CD4-positive, alpha-beta T cell treated with Interleukin-15 for 1 hour (primary cell): ENCODE measurements at places on chromosomes 16 and 17.
A peak's percentile ranks its signal among the peaks of the same experiment; 100 is the strongest.

DNA sequence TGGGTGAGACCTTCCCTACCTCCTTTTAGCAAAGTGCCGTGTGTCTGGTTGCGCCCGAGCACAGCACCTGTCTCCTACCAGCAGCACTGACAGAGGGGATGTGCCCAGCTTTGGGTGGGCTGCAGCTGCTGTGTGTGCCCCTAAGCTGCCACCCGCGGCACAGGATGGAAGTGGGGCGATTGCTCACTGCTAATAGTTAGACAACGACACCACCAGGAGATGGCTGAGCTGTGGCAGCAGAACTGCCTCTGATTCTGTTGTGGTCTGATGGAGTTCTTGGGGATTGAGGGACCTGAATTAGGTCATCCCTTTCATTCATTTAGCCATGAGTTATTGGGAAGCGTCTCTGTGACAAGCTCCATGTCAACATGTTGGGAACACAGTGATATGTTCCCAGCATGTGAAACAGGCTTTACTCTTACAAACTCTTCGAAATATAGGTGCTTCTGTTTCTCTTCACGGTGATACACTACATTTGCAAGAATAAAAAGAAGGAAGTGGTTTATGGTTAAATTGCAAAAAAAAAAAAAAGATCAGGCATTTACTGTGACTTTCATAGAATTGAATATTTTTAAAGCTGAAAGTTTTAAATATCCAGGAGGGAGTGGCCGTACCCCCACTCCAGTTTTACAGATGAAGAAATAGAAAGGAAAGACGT lies 184.4 kb downstream of the MAF start:
- no peak for DNase-seq

- DNase-seq: no peak
These were observed 5.0 kb downstream of the TSR3 start for GRCh38 chr16:1346422-1347285.

GRCh38 chr16:12294471-12294870 lies 317.9 kb downstream of the SNX29 start:
- DNase-seq: no peak

DNA sequence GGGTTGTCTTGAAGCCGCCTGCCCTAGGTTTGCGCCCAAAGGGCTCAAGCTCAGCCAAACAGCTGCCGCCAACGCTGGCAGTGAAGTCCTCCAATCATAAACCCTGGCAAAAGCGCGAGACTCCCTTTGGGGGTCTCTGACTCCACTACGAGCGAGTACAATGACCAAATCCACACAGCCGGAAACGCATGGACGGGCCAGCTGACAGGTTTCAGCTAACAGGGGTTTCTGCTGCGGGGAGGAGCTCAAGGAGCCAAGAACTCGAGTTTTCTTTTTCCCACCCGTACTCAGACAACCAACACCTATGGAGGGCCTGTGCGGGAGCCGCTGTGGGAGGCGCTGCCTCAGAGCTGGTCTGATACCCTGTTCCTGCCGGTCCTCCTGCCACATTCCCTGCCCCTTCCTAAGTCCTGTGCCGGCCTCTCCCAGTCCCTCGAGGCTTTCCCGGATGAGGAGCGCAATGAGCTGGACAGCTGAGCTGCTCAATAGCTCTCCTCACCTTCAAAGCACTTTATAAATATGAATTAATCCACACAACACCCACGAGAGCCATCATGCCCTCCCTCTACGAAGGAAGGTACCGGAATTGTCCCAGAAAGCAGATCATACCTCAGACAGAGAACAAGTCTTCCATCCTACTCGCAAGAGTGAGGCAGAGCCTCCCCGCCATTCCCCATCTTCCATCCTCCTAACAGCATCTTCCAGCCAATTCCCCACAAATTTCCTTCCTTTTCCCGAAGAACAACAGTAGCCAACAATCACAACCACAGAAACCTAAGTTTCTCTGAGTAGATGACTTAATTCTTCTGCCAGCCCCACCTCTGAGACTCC lies 6.1 kb downstream of the ABR start:
- DNase-seq: no peak

- no peak for DNase-seq
These were observed 101.2 kb downstream of the YPEL2 start for GRCh38 chr17:59432657-59433056.

GRCh38 chr17:17367931-17368330 lies 64.8 kb downstream of the NT5M start:
- no peak for DNase-seq

GRCh38 chr17:5591966-5592365 lies 7.7 kb upstream of the NLRP1 start:
- DNase-seq: no peak

GRCh38 chr17:2593821-2594721 lies 617 bp downstream of the PAFAH1B1 start:
- peak; percentile 79 for DNase-seq

GRCh38 chr16:47204736-47205504 lies 61.2 kb upstream of the NETO2 start:
- DNase-seq: no peak

DNA sequence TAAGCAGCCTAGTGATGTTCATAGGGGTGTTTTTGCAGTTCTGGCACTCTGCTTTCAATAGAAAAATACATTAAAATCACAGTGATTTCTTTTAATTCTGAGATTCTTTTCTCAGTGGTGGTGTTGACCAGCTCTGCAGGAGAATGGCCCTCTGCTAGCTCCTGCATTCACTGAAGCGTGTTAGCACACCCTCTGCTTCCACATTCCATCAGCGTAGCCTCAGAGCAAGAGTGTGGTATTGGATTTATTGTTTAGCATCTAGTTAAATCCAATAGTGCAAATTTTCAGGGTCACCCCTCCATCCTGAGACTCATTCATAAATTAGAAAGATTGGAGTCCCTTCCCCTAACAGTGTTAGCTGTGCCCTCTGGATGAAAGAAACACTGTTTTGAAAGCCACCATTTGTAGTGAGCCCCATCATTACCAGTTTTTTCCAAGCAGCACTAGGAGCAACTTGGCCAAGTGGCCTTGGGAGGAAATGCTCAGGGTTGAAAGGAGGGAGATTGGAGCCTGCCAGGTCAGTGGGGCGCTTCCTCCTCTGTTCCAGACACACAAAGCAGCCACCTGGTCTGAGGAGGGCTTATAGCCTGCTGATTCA lies 45.7 kb downstream of the B9D1 start:
- DNase-seq: no peak

DNA sequence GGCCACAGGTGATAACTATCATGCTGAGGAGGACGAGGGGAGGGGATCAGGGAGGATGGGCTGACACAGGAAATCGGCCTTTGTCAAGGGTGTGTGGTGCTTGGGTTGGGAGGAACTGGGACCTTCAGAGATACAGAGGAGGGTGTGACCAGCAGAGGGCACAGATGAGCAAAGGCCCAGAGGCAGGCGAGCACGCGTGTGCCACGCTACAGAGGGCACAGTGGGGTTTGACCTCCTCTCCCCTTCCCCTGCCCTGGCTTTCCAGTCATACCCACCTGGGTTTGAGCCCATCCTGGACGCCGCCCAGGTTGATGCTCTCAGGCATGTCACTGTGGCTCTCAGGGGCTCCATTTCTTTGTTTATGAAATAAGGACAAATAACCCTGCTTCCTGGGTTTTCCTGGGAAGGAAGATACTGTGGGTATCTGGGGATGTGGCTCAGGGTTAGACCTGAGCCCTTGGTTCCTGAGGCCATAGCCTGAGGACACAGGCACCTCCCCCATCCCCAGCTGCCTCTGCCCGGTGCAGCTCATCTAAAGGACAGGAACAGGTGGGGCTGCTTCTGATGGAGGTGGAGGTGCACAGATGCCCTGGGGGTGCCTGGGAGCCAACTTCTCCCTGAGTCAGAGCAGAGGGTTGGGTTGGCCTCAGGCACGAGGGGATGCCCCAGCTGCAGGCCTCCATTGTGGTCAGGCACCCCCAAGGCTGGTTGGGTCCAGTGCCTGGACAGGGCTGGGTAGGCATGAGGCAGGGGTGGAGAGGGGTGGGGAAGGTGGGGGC lies 51.8 kb downstream of the BEAN1 start:
- peak; percentile 80 for DNase-seq

GRCh38 chr17:58818654-58819053 lies 63.0 kb downstream of the PPM1E start:
- DNase-seq: no peak
